Left ventricle myocardium inferior (tissue), 1 donor: ENCODE measurements at places on chromosomes 6 and 20. TPM values are rescaled to one million over a fixed set of nuclear protein-coding genes. Genes with fewer than 3 reads are reported as not detected.

LINC00237 gene
- total RNA-seq = not detected

EPPIN gene
- total RNA-seq = not detected

LAMA4 gene
- 103 TPM for total RNA-seq

RNF144B gene
- 14.1 TPM for total RNA-seq

UNC5CL gene
- total RNA-seq = 0.27 TPM
